ENCODE measurements at places on chromosomes 2 and 18.

- no peak for DNase-seq
Measured at GRCh38 chr2:202102425-202103000, 29.5 kb downstream of the KIAA2012 start.

GRCh38 chr18:44452346-44452745 is 228.3 kb upstream of the SETBP1 start:
- DNase-seq: no peak

DNA sequence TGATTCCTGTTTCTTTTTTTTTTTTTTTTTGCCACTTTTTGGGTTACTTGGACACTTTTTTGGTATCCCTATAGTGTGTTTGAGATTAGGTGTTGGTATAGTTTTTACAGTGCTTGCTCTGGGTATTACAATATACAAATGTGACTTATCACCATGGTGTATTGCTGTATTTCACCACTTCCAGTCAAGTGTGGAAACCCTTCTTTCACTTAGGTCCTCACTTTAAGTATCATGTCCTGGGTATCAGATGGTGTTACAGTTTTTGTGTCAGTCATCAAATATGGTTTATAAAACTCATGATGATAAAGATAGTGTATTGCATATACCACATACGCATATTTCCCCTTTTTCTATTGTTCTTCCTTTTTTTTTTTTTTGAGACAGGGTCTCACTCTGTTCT is 1.8 kb downstream of the ATP9B start:
- no peak for DNase-seq

DNA sequence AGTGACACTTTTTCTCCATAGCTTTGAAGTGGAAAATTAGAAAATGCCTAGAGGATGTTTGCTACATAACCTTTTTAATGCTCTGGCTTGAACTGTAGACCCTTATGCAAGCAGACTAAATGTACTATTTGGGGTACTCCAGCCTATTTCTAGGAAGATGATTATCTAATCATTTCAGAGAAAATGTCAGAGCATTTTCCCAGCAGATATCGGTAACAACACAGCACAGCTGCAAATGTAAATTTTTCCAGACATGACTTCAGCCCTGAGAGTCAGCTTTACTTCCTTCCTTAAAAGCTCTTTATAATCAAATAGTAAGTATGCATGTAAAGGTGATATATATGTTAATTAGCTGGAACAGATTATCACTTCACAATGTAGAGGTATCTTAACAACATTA is 1647.1 kb downstream of the SUCLG1 start:
- DNase-seq: no peak

DNA sequence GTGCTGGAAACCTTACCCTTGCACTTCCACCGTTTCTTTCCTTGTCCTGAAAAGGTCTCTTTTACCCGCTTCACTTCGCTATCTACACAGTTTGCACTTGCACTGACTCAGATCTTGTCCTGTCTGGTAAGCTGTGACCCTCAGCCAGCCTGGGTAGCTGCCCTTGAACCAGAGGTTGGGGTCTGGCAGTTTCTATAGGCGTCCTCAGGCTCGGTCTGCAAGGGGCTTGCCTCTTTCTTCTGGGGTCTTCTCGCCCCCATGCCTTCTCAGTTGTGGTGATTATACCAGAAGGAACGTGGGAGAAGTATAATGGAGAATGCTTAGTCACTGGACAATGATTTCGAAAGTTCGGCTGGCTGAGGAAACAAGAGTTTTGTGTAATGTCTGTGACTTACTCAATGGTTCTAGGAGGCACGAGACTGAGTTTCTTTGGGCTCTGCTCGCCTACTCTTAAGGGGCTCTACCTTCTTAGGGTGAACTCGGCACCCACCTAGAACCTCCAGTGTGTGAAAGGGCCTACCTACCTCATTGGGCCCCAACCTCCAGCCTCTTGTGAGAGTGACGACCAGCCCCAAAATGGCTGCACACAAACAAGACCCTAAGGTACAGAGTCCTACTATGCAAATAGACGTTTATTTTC is 6.9 kb upstream of the STAT1 start:
- peak; percentile 35 for DNase-seq

DNA sequence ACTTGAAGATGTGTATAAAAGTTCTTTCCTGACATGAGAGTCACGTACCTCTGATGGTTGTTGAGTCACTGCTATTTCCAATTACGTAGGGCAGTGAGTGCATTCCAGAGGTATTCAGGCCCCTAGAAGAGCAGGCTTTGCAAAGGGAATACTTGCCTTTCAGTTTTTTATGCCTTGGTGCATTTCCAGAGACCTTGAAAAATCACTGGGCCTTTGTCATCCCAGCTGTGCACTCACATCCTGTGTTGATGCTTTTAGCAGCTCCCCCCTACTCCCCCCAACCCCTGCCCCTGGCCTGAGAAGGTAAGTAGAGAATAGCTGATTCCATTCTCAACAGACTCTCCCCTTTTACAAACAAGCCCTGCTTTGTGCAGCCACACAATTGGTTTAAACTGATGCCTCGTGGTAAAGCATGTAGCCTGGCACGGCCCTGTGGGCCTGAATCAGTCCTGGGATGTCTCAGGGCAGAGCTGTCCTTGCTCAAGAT is 174.2 kb downstream of the PRPF40A start:
- no peak for DNase-seq

GRCh38 chr2:39875914-39876267 is 96.8 kb upstream of the THUMPD2 start:
- no peak for DNase-seq

DNA sequence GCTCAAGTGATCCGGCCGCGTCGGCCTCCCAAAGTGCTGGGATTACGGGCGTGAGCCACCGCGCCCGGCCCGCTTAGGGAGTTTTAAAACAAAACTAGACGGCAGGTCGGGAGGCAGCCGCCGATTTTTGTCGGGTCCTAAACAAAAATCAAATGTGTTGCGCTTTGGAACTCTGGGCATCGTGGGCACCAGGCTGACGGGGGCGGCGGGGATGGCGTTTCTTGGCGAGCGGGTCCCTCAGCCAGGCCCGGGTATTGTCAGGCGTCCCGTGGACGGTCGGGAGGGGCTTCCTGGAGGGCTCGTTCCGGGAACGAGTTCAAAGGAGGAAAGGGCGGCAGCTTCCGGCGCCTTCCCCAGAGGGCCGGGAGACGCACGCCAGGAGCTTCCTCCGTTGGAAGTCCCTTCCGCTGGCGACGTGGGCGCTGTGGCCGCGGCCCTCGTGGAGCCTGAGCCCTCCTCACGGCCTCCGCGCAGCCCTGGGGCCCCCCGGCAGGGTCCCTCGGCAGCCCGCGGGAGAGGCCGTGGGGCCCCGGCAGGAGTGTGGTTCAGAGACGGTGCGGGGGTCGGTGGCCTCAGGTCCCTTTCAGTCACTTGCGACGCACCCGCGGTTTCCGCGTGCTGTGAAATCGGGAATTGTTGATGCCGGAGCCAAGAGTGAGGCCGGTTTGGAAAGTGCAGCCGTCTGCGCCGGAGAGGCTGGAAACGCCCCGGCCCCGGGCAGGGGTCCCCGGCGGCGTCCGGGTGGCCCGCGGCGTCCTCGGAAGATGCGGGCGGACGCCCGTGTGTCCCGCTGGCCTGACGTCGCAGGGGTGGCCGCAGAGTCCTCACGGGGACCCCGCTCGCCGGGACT is 59.3 kb downstream of the EMILIN2 start:
- peak; percentile 55 for DNase-seq

GRCh38 chr2:184566716-184567115 is 31.6 kb upstream of the ZNF804A start:
- no peak for DNase-seq

DNA sequence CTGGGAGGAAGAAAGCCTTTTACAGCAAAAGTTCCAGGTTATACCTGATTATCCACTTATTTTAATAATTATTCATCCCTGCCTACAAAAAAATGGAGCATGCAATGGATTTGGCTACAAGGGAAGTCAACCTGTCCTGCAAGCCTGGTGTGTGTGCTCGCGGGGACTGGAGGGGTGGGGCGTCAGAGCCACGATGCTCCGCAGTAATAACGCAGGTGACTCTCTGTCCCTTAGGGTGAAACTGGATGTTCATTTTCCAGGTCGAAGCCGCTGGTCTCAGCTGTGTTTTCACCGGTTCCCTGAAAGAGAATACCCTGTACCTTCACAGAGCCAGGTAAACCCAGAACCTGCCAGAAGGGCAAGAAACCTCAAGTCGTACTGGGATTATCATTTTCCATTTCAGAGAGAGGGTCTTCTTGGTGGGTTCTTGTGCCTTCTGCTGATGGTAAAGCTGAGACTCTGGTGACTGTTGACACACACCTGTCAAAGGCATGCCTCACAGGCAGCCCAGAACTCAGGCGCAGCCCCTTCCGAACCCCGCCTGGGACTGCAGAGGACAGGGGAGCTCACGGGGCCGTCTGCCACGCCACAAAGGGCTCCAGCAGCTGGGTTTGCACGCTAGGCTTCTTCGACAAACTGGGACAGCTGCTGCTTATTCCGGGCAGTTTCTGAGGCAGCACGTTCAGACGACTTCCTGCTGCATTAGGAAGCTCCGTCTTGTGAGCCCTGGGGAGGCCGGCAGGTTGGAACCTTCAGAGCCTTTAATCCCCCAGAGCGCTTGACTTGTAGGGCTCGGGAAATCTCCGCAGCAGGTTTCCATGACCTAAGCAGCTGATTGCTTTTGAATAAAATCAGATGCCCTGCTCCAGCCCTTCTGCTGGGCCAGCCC is 58.6 kb downstream of the KCNG2 start:
- DNase-seq: no peak

DNA sequence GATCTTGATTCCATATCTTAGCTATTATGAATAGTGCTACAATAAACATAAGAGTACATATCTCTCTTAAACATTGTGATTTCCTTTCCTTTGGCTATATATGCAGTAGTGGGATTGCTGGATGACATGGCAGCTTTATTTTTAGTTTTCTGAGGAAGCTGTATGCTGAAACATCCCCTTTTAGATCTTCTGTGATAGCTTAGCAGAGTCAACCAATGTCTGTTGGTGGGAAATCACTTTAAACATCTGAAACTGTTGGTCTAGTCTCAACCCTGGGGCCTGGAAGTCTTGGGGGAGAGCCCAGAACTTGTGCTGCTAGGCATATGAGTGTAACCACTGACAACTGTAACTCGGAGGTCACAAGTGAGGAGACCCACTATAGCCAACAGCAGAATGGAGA is 378.6 kb upstream of the SLC14A2 start:
- DNase-seq: no peak

DNA sequence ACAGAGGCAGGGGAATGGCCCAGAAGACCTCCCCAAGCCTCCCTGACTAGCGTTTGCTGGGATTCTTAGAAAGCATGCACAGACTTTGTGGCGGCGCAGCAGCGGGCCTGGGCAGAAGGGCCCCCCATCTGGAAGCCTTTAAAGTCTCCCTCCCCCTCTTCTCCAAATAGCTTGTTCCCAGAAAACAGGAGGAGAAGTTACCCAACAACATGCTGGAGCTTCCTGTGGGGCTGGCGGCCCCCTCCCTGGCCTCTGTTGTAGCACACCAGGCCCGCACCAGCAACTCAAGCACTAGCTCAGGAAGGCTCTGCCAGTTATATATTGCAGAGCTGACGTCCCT is 334.8 kb downstream of the DYSF start:
- DNase-seq: no peak

GRCh38 chr18:7616661-7617060 is 49.5 kb downstream of the PTPRM start:
- no peak for DNase-seq

DNA sequence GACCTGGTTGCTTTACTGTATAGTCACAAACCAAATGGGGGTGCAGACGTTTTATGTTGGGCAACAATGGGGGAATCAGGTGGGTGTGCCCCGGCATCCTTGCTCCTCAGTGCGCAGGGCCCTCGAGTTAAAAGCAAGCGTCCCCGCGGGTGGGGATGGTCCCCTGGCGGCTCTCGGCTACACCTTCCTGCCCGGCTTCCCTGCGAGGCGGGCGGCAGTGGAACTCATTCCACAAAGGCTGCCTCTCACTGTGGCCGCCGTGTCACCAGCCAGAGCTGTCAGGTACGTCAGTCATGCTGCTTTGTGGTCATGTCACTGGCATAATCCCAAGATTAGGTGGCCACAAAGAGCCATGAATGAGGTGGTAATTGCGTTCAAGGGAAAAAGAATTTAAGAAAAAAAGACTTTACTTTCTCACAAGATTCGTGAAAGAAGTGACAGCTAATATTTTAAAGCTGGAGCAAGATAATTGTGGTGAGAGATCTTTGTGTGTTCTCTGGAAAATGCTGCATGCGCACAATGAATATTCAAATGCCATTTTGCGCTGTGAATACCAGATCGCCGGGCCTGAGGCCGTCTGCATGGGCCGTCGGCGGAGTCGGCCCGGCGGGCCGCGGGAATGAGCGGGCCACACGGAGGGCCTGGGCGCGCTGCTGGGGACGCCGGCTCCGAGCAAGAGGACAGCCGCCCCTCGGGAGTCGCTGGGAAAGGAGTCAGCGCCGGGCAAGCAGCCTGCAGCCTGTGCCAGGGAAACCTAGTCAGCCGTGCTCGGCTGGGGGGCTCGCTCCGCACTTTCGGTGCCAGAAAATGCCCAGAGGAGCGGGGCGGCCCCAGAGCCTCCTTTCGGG is 82.3 kb upstream of the LDLRAD4 start:
- DNase-seq: peak; percentile 30

- no peak for DNase-seq
Measured at GRCh38 chr2:221245772-221246171, 326.3 kb downstream of the EPHA4 start.

- DNase-seq: no peak
Measured at GRCh38 chr2:146438246-146438645, 1406.6 kb upstream of the ACVR2A start.

DNA sequence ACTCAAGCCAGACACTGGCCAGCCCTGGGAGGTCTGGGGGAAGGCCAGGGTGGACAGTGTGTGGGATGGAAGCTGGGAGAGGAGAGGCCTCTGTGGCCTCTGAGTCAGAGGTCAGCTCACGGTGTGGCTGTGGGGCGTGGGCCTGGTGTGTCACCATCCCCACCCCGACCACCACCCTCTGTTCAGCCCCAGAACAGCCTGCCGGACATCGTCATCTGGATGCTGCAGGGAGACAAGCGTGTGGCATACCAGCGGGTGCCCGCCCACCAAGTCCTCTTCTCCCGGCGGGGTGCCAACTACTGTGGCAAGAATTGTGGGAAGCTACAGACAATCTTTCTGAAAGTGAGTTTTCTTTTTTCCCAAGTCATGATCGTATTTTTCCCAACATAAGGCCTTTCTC is 110.5 kb downstream of the DYSF start:
- DNase-seq: no peak

DNA sequence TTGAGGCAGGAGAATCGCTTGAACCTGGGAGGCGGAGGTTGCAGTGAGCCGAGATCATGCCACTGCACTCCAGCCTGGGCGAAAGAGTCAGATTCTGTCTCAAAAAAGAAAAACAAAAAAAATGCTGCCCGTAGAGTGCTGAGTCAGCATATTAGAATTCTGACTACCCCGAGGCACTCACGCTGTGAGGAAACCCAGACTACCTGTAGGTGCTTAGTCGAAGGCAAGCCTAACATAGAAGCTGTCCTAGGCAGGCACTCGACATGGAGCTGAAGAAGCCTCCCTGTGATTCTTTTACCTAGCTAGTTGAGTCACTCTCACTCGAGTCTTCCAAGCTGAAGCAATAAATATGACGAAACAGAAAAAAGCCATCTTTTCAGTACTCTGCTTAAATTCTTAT is 1323.2 kb upstream of the DDX18 start:
- no peak for DNase-seq

DNA sequence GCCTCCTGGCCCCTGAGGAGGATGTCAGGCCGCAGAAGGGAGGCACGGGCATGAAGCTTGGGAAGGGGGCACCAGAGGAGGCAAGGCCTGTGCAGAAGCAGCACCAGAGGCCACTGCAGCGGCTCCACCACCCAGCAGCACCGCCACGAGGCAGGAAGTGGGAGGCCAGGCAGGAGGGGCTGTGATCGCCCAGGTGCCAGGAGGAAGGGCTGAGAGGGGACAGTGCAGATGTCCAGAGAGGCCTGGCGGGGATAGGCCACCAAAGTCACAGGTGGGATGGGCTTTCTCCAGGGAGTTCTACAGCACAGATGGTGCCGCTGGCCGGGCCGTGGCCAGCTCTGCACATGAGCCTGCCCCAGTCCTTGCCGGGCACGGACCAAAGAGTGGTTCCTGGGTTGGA is 6.0 kb upstream of the ALPI start:
- no peak for DNase-seq

All from CD4-positive, alpha-beta T cell treated with Interleukin-21 for 1 hour (primary cell).